Upper lobe of left lung (tissue), 6 donors: ENCODE measurements at places on chromosomes 3 and 15. TPM values are rescaled to one million over a fixed set of nuclear protein-coding genes. Genes with fewer than 3 reads are reported as not detected.

The SYNPR gene
- total RNA-seq, result not detected

- peak overlapping the region; percentile 97 for H3K4me3 ChIP-seq
- H3K4me1 ChIP-seq, result peaks cover 28% of the 10 kb centered on the region
- peak overlapping the region; percentile 92 for H3K27ac ChIP-seq
- no peak for DNase-seq
These were observed 77.2 kb upstream of the VGLL4 start for GRCh38 chr3:11720917-11721411.

The SPATA12 gene
- not detected for total RNA-seq

DNA sequence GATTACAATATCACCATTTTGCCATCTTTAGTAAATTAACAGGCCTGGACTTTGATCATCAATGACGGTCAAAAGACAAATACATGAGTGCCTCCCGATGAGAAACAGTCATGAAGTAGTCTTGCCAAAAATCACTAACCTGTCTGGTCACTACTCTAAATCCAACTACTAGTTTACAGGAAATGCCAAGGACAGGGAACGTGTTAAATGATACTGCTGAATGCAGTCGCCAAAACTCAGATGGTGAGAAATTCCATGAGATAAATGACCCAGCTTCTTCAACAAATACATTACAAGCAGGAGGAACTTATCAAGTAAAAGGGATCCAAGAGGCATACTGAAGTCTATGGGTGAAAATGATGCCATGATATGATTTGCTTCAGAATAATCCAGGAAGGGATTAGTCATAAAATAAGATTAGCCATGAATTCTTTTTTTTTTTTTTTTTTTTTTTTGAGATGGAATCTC is 35.8 kb upstream of the ATP13A3 start:
- H3K36me3 ChIP-seq, result no peaks in the 10 kb centered on the region
- H3K4me3 ChIP-seq, result no peak overlapping the region
- no peaks in the 10 kb centered on the region for H3K27me3 ChIP-seq
- H3K27ac ChIP-seq, result no peak overlapping the region
- no peaks in the 10 kb centered on the region for H3K4me1 ChIP-seq

GRCh38 chr3:154971341-154971740 is 108.8 kb upstream of the MME start:
- H3K4me3 ChIP-seq, result no peak overlapping the region
- no peak for DNase-seq
- peaks cover 7% of the 10 kb centered on the region for H3K4me1 ChIP-seq
- no peaks in the 10 kb centered on the region for H3K36me3 ChIP-seq

DNA sequence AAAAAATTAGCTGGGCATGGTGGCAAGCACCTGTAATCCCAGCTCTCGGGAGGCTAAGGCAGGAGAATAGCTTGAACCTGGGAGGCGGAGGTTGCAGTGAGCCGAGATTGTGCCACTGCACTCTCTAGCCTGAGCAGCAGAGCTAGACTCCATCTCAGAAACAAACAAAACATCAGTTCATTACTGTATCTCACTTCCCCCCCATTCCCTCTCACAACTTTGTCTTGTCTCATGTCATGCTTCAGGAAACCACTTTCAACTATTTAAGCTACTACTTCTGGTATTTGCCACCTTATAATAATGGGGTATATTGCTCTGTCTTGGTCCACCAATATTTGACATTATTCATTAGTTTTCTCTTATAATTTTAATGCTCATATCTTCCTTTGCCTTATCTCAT is 26.2 kb downstream of the PIK3CA start:
- no peak overlapping the region for H3K27ac ChIP-seq
- H3K36me3 ChIP-seq, result no peaks in the 10 kb centered on the region
- no peak overlapping the region for H3K4me3 ChIP-seq
- no peak for DNase-seq
- no peaks in the 10 kb centered on the region for H3K27me3 ChIP-seq

The BUB1B gene
- 1.4 TPM for total RNA-seq

DNA sequence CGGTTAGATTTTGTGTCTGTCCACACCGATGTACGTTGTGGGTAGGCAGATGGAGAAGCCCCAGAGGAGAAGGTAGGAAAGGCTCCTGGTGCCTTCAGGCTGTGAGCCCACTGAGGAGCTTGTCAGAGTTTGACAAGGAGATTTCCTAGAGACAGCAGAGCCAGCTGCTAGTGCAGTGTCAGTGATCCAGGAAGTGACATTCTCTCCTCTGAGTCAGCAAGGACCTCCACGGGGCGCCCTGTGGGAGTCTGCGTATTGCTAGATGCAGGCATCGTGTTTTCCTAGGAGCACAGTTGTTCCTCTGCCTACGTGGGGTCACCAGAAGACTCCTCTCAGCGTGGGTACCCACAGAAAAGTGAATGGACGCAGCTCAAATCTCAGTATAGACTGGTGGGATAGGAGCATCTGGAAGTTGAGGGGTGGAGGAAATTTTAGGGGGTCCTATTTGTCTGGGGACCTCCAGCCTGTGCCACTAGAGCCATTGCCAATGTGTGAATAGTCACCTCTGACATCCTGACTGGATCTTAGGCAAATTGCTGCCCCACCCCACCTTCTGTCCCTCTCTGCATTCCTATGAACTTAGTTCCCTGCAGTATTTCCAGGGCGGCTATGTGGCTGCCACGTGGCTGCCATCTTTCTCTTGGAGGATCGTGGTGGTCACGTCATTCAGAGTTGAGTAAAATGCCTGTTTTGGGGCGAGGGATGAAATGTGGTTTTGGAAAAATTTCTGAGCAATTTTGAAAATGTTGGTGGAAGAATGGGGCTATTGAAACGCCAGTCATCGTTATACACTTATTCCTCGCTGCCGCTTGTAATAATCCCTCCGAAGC is 84.8 kb upstream of the KLHL25 start:
- no peak for DNase-seq
- H3K4me3 ChIP-seq, result no peak overlapping the region
- H3K4me1 ChIP-seq, result no peaks in the 10 kb centered on the region
- no peak overlapping the region for H3K27ac ChIP-seq
- no peaks in the 10 kb centered on the region for H3K27me3 ChIP-seq

The CTXN2 gene
- not detected for total RNA-seq

DNA sequence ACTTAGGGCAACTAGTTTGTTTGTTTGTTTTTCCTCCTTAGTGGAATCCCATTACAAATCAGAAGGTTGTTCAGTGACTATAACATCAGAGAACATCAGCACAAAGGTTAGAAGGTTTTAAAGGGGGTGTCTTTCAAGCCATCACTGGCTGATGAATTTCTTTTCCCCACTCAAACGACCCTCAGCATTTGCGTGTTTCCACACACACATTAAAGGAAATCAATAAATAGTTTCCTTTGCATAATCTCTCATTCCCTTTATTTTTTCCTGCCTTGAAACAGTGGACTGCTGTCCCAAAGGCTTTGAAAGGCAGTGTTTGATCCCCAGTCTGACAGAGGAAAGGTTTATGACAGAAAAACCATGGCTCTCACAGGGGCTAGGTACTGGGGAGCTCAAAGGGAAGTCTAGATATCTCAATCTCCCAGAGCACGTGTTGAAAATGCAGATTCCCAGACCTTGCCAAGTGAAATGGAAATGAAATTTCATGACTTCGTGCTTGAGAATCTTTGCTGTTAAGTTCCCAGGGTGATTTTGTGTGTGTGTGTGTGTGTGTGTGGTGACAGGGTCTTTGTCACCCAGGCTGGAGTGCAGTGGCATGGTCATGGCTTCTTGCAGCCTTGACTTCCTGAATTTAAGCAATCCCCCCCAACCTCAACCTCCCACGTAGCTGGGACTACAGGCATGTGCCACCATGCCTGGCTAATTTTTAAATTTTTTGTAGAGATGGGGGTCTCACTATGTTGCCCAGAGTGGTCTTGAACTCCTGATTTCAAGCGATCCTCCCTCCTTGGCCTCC is 2.2 kb upstream of the INTS14 start:
- no peaks in the 10 kb centered on the region for H3K36me3 ChIP-seq
- no peaks in the 10 kb centered on the region for H3K27me3 ChIP-seq
- peaks cover 25% of the 10 kb centered on the region for H3K4me1 ChIP-seq

DNA sequence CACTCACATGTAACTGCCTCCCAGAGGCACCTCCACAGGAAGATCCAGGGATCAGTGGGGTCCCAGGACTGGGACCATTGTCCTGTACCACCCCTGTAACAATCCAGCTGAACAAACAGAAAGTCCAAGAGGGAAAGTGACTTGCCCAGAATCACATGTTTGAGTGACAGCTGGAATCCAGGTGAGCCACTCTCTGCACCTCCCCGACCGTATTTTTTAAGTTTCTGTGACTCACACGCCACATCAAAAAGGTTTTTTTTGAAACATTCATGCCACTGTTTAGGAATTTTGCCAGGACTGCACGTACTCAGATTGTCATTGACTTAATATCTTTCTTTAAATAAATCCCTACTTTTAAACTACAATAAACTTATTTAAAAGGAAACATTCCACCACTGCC is 9.8 kb upstream of the SLC6A1 start:
- DNase-seq, result no peak
- H3K4me1 ChIP-seq, result peaks cover 6% of the 10 kb centered on the region
- H3K27ac ChIP-seq, result peak overlapping the region; percentile 16
- no peaks in the 10 kb centered on the region for H3K27me3 ChIP-seq
- no peaks in the 10 kb centered on the region for H3K36me3 ChIP-seq

GRCh38 chr3:10723991-10724390 is 92.0 kb upstream of the SLC6A11 start:
- no peaks in the 10 kb centered on the region for H3K27me3 ChIP-seq
- no peaks in the 10 kb centered on the region for H3K36me3 ChIP-seq
- H3K27ac ChIP-seq, result no peak overlapping the region
- H3K4me1 ChIP-seq, result no peaks in the 10 kb centered on the region
- H3K4me3 ChIP-seq, result no peak overlapping the region

GRCh38 chr3:46462111-46462510 is 2.6 kb downstream of the LTF start:
- no peak for DNase-seq
- H3K27me3 ChIP-seq, result no peaks in the 10 kb centered on the region
- no peak overlapping the region for H3K27ac ChIP-seq
- peaks cover 37% of the 10 kb centered on the region for H3K4me1 ChIP-seq
- no peaks in the 10 kb centered on the region for H3K36me3 ChIP-seq
- H3K4me3 ChIP-seq, result no peak overlapping the region

DNA sequence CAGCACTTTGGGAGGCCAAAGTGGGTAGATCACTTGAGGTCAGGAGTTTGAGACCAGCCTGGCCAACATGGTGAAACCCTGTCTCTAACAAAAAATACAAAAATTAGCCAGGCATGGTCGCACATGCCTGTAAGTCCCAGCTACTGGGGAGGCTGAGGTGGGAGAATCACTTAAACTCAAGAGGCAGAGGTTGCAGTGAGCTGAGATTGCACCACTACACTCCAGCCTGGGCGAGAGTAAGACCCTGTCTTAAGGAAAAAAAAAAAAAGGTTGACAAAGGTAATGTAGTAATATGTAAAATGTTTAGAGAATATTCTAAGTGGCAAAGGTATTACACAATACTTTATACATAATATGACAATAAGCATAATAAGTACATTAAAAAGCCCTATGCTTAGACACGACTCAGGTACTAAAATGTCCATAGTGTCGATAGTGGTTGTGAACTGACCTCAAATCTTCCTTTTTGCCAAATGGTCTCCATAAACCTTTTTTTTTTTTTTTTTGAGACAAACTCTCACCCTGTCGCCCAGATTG is 16.5 kb downstream of the RPN1 start:
- H3K4me3 ChIP-seq, result no peak overlapping the region
- H3K4me1 ChIP-seq, result peaks cover 11% of the 10 kb centered on the region
- no peak overlapping the region for H3K27ac ChIP-seq
- no peaks in the 10 kb centered on the region for H3K27me3 ChIP-seq

DNA sequence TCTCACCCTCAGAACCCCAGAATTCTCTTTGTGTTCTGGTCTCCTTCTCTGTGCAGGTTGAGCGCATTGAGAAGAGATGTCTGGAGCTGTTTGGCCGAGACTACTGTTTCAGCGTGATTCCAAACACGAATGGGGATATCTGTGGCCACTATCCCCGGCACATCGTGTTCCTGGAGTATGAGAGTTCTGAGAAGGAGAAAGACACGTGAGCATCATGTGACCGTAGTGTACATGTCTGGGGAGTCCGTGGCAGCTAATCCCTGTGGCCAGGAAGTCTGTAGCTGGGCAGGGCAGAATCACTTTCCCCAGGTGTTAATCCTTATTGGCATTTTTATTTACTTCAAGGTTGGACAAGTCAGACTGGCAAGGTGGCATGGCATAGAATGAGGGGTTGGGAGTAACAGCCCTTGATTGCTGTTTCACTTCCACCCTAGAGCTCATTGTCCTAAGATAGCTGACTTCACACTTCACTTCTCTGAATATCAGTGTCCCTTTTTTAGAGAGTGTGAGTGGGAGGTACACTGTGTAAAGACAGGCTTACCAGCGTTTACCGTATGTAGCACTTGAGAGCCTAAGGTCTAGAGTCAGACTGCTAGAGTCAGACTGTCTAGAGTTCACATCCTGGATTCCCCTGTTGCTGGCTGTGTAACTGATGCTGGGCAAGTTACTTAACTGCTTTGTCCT is 4.4 kb downstream of the MTMR14 start:
- H3K4me3 ChIP-seq, result no peak overlapping the region
- no peaks in the 10 kb centered on the region for H3K27me3 ChIP-seq
- peaks cover 19% of the 10 kb centered on the region for H3K4me1 ChIP-seq
- DNase-seq, result no peak
- no peak overlapping the region for H3K27ac ChIP-seq

DNA sequence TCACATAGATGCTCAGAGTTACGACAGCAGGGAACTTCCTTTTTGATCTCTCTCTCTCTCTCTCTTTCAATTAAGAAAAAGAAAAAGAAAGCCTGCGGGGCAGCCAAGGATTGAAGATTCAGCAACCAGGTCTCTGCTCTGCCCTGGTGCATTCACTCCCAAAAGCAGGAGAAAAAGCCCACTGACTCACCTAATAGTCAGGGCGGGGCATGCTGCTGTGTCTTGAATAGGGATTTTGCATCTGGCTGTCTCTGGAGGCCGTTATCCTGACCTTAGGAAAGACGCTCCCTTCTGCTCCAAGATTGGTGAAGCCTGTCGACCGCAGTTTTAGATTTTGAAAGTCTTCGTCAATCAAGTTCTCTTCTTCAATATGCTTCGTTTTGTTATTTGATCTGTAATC is 20.8 kb upstream of the ITGB5 start:
- no peaks in the 10 kb centered on the region for H3K4me1 ChIP-seq
- DNase-seq, result no peak
- H3K36me3 ChIP-seq, result no peaks in the 10 kb centered on the region
- H3K27ac ChIP-seq, result no peak overlapping the region
- H3K4me3 ChIP-seq, result no peak overlapping the region

DNA sequence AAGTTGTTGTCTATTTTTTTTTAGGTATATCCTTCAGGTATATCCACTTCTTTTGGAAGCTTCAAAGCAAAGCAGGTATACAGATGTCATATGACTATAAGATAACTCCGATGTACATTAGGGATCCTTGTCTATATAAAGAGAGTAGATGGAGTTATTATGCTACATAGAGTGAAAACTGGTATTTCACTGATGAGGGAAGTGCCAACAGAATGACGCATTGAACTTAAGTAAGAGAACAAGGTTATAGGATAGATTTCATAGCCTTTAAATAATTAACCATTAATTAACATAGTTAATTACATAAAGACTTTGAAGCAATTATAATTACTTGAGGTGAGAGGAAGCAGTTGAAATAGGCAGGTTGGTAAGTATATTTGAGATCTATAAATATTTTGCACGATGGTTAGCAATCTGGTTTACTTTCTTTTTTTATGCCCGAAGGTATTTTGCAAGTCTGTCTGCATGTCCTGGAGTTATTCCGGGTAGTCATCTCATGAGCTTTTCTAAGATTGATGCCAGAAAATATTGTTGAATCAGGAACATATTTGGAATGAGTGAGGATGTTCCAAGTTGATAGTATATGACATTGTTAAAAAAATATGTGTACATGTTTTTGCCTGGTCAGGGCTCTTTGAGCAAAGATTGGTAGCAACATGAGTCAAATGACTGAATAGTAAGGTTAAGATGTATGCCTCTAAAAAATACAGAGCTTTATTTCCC is 299.5 kb upstream of the KCNMB2 start:
- H3K4me1 ChIP-seq, result no peaks in the 10 kb centered on the region
- no peak overlapping the region for H3K27ac ChIP-seq
- no peaks in the 10 kb centered on the region for H3K36me3 ChIP-seq
- no peaks in the 10 kb centered on the region for H3K27me3 ChIP-seq
